ENCODE measurements at places on chromosomes 13 and 19. TPM values are rescaled to one million over a fixed set of nuclear protein-coding genes. Genes with fewer than 3 reads are reported as not detected.

DNA sequence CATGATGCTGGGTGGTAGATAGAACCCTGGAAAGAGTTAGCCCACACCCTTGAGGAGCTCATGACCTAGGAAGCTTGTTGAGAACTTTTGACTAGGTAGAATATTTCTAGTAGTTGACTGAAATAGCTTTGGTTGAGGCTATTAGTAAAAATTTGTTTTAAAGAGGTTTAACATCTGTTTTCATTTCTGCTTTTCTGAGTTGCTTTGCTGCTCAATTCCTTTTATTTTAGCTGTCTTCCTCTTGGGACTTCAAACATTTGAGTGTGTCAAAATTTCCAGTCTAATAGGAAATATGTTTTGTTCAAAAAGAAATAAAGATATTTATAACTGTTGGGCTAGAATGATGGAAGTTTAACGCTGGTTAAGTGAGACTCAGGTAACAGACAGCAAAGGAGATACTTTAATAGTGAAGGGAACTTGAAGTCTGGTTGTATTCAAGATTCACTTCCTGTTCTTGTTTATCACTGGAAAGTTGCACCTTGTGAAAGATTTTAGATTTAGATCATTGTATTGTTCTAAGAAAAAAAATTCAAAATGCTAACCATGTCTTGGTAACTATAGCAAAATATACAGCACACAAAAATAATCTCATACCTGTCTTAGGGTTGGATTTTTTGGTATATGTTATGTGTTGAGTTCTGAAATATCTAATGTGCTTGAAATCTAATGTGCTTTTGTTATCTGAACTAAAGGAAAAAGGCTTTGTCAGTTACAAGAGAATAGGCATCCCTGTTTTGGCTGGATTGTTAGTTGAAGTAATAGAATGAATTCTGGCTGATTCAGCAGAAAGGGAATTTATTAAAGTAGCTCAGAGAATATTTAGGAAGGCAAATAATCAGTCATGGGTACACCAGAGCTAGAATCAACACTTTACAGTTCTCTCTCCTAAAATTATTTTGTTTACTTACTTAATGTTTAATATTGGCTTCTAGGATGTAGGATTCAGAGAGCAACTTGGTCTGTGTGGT lies 24.4 kb upstream of the GPR18 start:
- H3K27ac ChIP-seq = no peak overlapping the region
- H3K27me3 ChIP-seq = no peaks in the 10 kb centered on the region
- H3K4me3 ChIP-seq = no peak overlapping the region
- no peak for DNase-seq
- no peaks in the 10 kb centered on the region for H3K4me1 ChIP-seq

- H3K36me3 ChIP-seq = no peaks in the 10 kb centered on the region
- no peak overlapping the region for H3K4me3 ChIP-seq
- no peaks in the 10 kb centered on the region for H3K4me1 ChIP-seq
- no peak overlapping the region for H3K27ac ChIP-seq
- no peak for DNase-seq
Observed at GRCh38 chr19:58010507-58010906, 7.9 kb upstream of the ZNF606 start.

GRCh38 chr13:73702419-73703071 lies 431.7 kb downstream of the KLF12 start:
- no peaks in the 10 kb centered on the region for H3K4me1 ChIP-seq
- no peak overlapping the region for H3K4me3 ChIP-seq
- H3K36me3 ChIP-seq = no peaks in the 10 kb centered on the region
- no peak for DNase-seq
- H3K27ac ChIP-seq = no peak overlapping the region

GRCh38 chr19:16001481-16002312 lies 52.9 kb downstream of the OR10H4 start:
- no peaks in the 10 kb centered on the region for H3K27me3 ChIP-seq
- H3K27ac ChIP-seq = no peak overlapping the region

GPR183 gene
- total RNA-seq = not detected

CCDC124 gene
- total RNA-seq = 73.3 TPM

Measured in Caco-2 (cell line).